ENCODE measurements at places on chromosomes 5 and 9. TPM values are rescaled to one million over a fixed set of nuclear protein-coding genes. Genes with fewer than 3 reads are reported as not detected.

The CER1 gene
- polyA plus RNA-seq = not detected

The IFNA8 gene
- not detected for polyA plus RNA-seq

The OMD gene
- polyA plus RNA-seq = 12.3 TPM

The DEPDC1B gene
- 0.08 TPM for polyA plus RNA-seq

The PSAT1 gene
- polyA plus RNA-seq = 47.2 TPM

The EIF4EBP3 gene
- polyA plus RNA-seq = 158 TPM

The TRIM7 gene
- polyA plus RNA-seq = 2.1 TPM

The DAB2 gene
- polyA plus RNA-seq = 200 TPM

The NUTM2F gene
- polyA plus RNA-seq = not detected

The SLC36A3 gene
- polyA plus RNA-seq = not detected

The PNPLA7 gene
- 35.5 TPM for polyA plus RNA-seq

The C5orf63 gene
- 3.1 TPM for polyA plus RNA-seq

The STK32A gene
- polyA plus RNA-seq = 9.5 TPM

The TAS2R1 gene
- not detected for polyA plus RNA-seq

The TMEM141 gene
- 76.3 TPM for polyA plus RNA-seq

The WASHC1 gene
- polyA plus RNA-seq = 5.2 TPM

The SHISAL2B gene
- 0.10 TPM for polyA plus RNA-seq

The FAM200C gene
- 3.2 TPM for polyA plus RNA-seq

The HRCT1 gene
- 1.1 TPM for polyA plus RNA-seq

The CACNA1B gene
- 1.7 TPM for polyA plus RNA-seq

The ZNF608 gene
- 14.4 TPM for polyA plus RNA-seq

The TCF7 gene
- 5.1 TPM for polyA plus RNA-seq

The NUTM2G gene
- polyA plus RNA-seq = not detected

The ZDHHC21 gene
- polyA plus RNA-seq = 8.7 TPM

The RNF224 gene
- not detected for polyA plus RNA-seq

The MEF2C gene
- polyA plus RNA-seq = 36.4 TPM

The PCDHB15 gene
- polyA plus RNA-seq = 2.2 TPM

The TTC16 gene
- polyA plus RNA-seq = 0.57 TPM

The WNK2 gene
- 17.6 TPM for polyA plus RNA-seq

The RELL2 gene
- 37.6 TPM for polyA plus RNA-seq

The OLFM1 gene
- polyA plus RNA-seq = 25.6 TPM

The FREM1 gene
- polyA plus RNA-seq = 4.7 TPM

The ARHGEF37 gene
- polyA plus RNA-seq = 1.8 TPM

The SHB gene
- 7.9 TPM for polyA plus RNA-seq

The FGF1 gene
- 1.7 TPM for polyA plus RNA-seq

The KCNIP1 gene
- 3.7 TPM for polyA plus RNA-seq

The SLC28A3 gene
- polyA plus RNA-seq = 0.04 TPM

The PRXL2C gene
- polyA plus RNA-seq = 5.1 TPM

The OR13J1 gene
- not detected for polyA plus RNA-seq

The BASP1 gene
- 9.3 TPM for polyA plus RNA-seq

The SLC34A1 gene
- not detected for polyA plus RNA-seq

The ROR2 gene
- polyA plus RNA-seq = 7.0 TPM

The DBH gene
- polyA plus RNA-seq = 147 TPM

The KIF4B gene
- not detected for polyA plus RNA-seq

The SPATA6L gene
- polyA plus RNA-seq = 0.95 TPM

The TMEM252 gene
- polyA plus RNA-seq = not detected

The FRMPD1 gene
- 0.16 TPM for polyA plus RNA-seq

The C9orf85 gene
- polyA plus RNA-seq = 4.7 TPM

The PTGDS gene
- 672 TPM for polyA plus RNA-seq

The KIF20A gene
- 0.54 TPM for polyA plus RNA-seq

The MEIKIN gene
- not detected for polyA plus RNA-seq

The AK8 gene
- polyA plus RNA-seq = 1.4 TPM

The IFNB1 gene
- not detected for polyA plus RNA-seq

Data from adrenal gland (tissue), 19 donors.